SIG-M5 (cell line): ENCODE measurements at places on chromosomes 7 and 10.
A peak's percentile ranks its signal among the peaks of the same experiment; 100 is the strongest.

GRCh38 chr10:11638055-11638698, 26.7 kb upstream of the USP6NL start:
- DNase-seq = no peak

GRCh38 chr10:96618653-96619052, 31.8 kb upstream of the TM9SF3 start:
- DNase-seq = no peak

DNA sequence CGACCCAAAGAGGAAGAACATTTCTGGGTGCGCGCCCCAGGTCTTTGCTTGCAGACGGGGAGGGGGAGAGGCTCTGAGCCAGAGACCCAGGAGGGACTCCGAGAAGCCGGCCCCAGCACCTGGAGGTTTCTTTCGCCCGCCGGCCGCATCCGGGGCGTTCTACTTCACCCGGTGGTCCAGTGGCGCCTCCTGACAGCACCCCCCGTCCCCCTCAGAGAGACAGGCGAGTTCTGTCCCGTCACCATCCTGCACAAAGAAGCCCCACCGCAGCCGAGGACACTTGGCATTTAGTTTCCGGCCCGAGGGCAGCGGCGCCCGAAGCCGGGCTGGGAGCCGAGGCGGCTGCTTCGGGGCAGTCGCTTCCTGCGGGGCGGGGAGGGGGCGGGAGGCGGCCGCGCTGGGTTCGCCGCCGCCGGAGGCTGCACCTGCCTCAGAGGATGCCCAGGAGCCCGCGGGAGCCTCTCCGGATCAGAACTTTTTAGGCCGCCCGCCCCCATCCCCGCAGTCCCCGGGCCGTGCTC, at the start of gene TMEM178B:
TSS of gene TMEM178B (plus strand) at position 424 of the 521 bp plus-strand sequence.
- no peak for DNase-seq

GRCh38 chr7:6547400-6547799, 3.9 kb downstream of the GRID2IP start:
- DNase-seq = no peak

- DNase-seq = no peak
These were observed 477.1 kb downstream of the PLXNA4 start for GRCh38 chr7:132099163-132099562.

DNA sequence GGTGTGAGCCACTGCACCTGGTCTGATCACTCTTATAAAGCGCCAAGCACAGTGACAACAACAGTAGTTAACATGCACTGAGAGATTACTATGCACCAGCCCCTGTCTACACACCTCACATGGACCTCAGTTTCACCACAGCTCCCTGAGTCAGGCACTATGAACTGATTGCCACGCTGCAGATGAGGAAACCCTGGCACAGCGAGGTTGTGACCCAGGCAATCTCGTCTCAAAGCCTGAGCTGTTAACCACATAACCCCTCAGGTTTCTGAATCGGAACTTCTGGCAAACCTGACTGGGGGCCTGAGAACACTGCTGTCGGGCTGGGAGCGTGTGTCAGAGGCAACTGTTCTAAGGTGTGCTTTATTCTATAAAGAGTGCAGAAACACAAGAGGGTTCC, 150.8 kb downstream of the RNF216 start:
- DNase-seq = no peak

DNA sequence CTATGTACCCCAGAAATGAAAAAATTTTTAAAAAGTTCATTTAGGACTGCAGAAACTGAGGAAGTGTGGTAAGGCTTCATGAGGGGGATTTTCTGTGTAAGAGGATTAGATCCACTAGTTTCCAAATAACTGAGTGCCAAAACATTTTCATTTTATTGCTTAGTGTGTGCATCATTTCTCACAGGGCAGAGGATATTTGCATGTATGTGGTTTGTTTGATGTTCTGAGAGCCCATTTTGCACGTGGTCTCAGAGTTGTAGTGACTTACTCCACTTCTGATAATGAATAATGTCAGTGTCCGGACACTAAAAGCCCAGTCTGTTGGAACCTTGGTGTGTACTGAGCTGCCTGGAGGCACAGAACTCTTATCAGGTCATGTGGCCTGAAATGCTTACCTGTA, 299.9 kb downstream of the AUTS2 start:
- no peak for DNase-seq

DNA sequence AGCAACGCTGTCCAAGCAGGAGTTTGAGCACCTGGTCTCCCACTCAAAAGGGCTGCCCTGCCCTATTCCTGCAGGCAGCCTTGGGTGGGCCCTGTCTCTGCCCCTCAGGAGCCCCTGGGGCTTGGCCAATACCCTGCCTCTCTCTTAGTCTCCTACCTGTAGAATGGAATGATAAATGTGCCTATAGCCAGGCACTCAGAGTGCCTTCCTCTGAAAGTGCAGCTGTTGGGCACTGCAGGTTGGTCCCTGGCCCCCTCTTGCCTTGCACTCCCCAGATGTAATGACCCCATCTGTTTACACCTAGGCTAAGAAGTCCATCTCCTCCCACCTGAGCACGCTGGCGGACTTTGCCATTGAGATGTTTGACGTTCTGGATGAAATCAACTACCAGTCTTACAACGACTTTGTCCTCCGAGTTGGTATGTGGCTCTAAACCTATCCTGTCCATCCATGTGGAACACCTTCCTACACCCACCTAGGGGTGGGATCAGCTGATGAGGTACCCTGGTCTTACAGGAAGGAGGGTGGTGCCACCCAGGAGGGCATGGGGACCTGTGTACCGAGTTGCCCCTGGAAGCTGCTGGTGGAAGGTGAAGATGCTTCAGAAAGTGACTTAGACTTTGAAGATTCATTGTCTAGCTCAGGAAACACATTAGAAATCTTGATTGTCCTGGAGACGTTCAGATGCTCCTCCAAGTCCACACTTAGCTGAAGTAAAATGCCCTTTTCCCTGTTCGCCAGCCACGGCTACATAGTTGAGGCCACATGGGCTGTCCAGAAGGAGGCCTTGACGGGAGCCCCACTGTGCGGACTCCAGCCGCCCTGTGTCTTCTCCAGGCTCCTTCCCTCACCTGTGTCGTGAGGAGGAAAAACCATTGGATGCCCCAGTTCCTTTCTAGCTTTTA, 134.1 kb downstream of the ADCY1 start:
- no peak for DNase-seq

GRCh38 chr7:4837803-4838625, 23.8 kb downstream of the PAPOLB start:
- no peak for DNase-seq

DNA sequence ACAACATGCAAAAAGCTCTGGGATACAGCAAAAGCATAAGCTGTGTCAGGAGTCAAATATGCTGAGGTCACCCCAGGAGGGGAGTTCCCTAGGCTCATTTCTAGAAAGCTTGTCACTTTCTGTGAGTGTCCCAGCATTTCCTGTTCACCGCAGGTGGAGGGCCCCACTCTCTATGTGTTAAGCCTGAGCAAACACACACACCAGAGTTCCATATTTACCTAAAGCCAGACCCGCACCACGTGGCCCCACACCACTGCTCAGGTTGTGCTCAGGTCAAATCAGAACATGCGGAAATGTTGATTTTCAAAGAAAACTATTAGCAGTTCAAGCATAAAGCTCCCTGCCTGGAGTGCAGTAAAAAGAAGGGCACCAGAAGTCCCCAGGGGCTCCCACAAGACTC, 259.6 kb upstream of the PPP2R2D start:
- DNase-seq = no peak

DNA sequence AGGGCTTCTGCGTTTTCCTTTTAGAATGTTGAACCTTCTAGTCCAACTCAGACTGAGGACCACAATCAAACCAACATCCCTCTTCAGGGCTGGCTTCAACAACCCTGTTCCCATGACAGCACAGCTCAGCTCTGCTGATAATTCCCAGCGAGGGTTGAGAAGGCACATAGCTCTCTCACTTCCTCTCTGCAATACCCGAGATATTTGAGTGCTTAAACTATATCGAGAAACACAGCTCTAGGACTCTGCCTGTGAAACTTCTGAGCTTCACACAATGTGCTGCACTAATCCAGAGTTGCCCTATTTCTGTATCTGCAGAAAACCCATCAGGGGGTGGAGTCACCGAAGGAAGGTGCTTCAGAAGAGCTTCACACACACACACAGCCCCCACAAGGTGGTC, 1.6 kb upstream of the ADARB2 start:
- no peak for DNase-seq

- DNase-seq = no peak
These were observed 249.2 kb downstream of the SFMBT2 start for GRCh38 chr10:7161484-7162250.

GRCh38 chr7:101705331-101705730, 76.2 kb upstream of the MYL10 start:
- no peak for DNase-seq

DNA sequence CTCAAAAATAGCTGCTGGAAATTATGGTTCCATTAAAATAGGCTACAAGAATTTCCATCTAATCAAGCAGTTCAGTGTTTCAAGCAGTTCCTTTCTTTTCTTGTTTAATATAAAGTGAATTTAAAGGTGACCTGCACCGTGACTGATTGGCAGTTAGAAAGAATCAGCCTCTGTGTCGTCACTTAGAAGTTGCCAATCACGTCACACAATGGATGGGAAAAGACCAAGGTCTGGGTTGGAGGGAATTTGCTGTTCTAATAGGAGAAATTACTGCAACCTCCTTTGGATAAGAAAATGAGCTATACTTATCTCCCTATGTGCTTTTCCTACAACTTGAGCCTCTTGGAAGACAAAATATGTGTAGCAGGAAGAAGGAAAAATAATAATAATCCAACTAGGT, 219.4 kb upstream of the KMT2E start:
- DNase-seq = no peak

- no peak for DNase-seq
These were observed 36.8 kb upstream of the ARMS2 start for GRCh38 chr10:122417667-122418066.

DNA sequence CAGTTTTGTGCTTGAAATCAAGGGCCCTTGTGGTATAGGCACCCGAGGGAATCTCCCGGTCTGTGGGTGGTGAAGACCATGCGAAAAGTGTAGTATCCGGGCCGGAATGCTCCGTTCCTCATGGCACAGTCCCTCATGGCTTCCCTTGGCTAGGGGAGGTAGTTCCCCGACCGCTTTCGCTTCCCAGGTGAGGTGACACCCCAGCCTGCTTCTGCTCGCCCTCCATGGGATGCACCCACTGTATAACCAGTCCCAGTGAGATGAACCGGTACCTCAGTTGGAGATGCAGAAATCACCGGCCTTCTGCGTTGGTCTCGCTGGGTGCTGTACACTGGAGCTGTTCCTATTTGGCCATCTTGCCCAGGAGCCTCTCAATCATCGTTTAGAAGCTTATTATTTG, 195.7 kb upstream of the POT1 start:
- no peak for DNase-seq

DNA sequence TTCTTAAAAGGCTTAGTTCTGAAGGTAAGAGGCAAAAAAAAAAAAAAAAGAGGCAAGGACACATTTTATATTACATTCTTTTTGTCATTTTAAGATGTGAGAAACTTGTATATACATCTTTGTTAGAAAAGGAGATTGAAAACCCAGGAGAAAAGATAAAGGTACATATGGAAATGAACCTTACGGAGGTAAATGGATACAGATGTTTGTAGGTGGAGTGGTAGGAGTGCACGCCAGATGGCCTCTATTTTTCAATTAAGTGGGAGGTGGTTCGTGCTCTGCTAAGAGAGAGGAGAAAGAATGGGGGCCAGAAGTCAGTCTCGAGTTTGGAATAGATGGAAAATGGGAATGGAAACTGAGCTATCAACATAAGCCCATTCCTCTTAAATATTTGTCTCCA, 622.5 kb upstream of the GHITM start:
- no peak for DNase-seq

- DNase-seq = peak; percentile 9
These were observed 407.7 kb downstream of the PARD3 start for GRCh38 chr10:34407324-34407805.

DNA sequence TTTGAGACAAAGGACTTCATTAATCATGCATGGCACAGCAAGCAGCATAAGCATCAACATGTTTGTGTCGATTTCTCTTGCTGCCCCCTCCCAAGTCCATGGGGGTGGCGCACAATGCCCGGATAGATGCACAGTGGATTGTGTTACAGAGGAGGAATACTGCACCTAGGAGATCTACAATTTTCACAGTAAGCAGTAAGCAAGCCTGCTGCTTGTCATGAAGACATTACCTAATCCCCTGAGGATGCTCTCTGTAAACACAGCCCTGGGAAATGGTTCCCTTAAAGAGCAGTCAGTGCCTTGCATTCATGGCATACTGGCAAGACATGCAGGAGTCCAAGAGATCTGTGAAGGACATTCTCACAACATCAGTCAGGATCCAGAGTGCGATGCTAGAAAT, 137.7 kb downstream of the ETV1 start:
- DNase-seq = no peak

- DNase-seq = no peak
These were observed 126.8 kb downstream of the SKIDA1 start for GRCh38 chr10:21398563-21399231.

- no peak for DNase-seq
These were observed 314.8 kb downstream of the POM121L12 start for GRCh38 chr7:53350241-53350640.

- no peak for DNase-seq
These were observed 563.3 kb downstream of the PTPRN2 start for GRCh38 chr7:158024351-158024715.

- no peak for DNase-seq
These were observed 301.3 kb upstream of the KLF6 start for GRCh38 chr10:4086131-4086898.

DNA sequence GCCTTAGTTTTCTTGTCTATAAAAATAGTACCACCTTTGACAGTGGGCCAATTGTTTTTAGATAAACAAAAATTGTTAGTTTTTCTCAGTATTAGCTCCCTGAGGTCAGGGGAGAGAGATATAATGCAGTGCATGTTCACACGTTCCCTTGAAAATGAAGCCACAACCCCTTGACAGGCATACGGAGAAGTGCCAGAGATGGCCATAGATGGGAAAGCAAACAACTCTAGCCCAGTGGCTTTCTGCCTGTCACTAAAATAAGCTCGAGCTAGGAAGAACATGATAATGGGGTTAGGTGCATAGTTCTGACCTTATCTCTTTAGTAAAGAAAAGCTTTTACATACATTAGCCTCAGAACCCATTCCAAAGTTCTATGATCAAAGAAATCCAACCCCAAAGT, 124.9 kb downstream of the CHRM2 start:
- no peak for DNase-seq

DNA sequence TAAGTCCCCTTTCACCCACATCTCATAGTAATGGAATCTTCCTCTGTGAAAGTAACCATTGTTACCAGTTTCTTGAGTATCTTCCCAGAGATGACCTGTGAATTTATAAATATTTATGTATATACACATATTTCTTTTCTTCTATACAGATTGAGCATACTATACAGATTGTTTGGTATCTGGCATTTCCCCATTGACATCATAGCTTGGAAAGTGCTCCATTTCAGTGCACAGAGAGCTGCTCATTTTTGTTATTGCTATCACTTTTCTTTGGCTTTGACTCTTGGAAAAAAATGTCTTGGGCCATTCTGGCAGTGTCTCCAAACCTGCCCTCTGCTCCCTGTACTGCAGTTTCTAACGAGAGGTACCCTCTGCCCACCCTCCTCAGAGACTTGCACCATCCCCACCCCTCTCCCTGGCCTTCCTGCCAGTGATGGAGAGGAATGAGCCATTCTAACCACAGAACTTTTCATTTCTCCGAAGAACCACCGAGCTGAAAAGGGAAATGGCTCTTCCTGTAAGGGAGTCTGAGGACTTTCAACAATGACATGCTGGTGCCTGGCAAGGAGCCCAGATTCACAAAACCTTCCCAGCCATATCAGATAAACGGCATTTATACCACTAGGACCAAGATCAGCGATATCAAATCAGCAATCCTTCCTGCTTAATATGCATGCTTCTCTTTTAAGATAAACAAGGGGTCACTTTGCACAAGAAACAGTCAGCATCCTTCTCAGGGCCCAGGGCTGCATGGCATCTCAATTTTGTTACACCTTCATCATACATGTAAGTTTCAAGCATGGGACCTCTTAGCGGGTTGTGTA, 19.7 kb upstream of the CCSER2 start:
- no peak for DNase-seq

GRCh38 chr10:112816033-112816430, 134.0 kb upstream of the TCF7L2 start:
- DNase-seq = no peak
